H4 (cell line): ENCODE measurements at places on chromosomes 5 and 9.
A peak's percentile ranks its signal among the peaks of the same experiment; 100 is the strongest.

DNA sequence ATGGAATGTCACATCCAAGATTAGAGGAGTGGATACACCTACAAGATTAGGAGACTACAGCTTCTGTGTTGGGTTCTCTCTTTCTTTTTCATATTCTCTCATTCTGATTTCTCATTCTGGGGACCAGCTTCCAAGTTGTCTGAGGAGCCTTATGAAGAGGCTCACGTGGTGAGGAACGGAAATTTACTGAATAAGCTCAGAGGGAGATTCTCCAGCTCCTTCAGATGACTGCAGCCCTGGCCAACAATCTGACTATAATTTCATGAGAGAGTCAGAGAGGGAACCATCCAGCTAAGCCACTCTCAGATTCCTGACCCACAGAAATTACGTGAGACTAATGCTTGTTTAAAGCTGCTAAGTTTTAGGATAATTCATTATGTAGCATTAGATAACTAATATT lies 27.1 kb upstream of the TENT2 start:
- no peak for DNase-seq

DNA sequence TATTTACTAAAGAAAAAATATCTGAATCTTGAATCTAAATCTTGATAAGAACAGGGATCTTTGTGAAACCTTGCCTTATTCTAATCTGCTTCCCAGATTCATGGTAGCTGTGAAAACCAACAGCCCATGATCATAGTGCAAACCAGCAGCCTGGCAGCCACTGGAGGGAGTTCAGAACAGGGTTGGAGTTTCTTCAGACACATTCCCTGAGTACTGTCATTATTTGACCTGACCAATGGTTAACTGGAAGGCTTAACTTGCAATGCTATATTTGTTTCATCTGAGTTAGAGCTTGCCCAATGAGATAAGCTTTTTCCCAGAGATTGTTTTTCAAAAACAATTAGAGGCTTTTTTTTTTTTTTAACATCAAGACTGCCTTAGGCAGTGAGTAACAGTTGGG lies 47.8 kb downstream of the LOX start:
- peak; percentile 63 for DNase-seq

DNA sequence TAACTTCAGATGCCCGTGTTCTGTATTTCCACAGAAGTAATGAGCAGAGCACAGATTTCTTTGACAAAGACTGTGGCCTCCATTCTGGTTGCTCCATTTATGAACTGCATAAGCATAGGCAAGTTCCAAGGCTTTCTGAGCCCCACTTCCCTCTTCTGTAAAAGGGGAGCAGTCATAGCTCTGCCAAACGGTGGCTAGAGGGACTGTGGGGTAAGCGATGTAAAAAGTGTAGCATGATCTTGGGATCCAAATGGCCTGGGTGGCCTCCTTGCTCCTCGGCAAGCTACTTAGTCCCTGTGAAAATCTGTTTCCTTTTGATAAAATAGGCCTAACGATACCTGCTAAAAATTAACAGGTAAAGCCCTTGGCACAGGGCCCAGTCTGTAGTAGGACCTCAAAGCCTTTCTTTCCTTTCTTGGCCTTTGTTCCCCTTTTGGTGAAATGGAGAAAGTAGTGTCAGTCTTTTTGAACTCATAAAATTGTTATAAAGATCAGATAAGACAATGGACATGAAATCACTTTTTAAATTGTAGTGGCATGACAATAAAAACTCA lies 646.6 kb downstream of the ACTL7B start:
- no peak for DNase-seq

GRCh38 chr9:78549711-78550110 lies 252.8 kb downstream of the PSAT1 start:
- DNase-seq: no peak

GRCh38 chr5:134468921-134469400 lies 56.5 kb upstream of the JADE2 start:
- no peak for DNase-seq

GRCh38 chr9:69940674-69941073 lies 103.0 kb upstream of the MAMDC2 start:
- DNase-seq: no peak

GRCh38 chr5:56147659-56148230 lies 85.4 kb downstream of the ANKRD55 start:
- DNase-seq: no peak

DNA sequence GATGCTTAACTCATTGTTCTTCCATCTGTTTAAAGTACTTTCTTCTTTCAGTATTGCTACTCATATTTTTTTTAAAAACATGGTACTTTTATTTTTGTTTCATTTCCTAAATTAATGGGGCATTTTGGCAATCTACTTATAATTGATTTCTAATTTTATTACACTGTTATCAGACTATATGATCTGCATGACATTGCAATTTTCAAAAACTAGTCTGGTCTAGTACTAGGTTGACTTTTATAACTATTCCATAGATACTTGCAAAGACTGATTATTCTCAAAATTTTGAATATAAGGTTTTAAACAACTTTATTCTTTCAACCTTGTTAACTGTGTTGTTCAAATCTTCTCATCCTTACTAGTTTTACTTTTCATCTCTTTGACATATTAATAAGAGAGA lies 63.9 kb upstream of the MVB12B start:
- no peak for DNase-seq

DNA sequence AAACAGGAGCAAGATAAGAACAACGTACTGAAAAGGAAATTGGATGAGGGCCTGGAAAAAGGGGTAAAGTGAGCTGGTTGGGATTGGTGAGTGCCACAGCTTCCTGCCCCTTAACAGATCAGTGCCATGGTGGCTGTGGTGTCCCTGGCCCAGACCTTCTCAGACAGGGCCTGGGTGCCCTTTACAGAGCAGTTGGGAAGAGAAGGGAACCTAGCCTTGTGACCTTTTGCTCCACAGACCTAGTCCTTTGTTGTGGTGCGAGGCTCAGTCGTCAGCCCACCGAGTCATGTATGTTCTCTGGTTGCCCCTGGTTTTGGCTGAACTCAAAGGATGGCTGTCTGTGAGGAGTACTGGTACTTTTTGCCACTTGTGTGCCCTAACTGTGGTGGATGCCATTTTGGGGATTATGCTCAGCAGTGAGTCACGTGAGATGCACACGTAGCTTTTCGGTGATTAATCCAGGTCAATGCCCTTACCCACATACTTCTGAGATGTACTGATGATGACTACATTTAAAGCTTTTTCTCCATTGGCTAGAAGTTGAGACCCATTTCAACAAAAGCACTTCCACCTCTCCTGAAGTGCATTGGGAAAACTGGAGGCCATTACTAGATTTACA lies 48.4 kb downstream of the EXOSC2 start:
- peak; percentile 47 for DNase-seq

GRCh38 chr9:114274217-114274616 lies 48.7 kb upstream of the ORM1 start:
- DNase-seq: no peak

- no peak for DNase-seq
Measured at GRCh38 chr5:178389796-178390195, 157.2 kb upstream of the PHYKPL start.

DNA sequence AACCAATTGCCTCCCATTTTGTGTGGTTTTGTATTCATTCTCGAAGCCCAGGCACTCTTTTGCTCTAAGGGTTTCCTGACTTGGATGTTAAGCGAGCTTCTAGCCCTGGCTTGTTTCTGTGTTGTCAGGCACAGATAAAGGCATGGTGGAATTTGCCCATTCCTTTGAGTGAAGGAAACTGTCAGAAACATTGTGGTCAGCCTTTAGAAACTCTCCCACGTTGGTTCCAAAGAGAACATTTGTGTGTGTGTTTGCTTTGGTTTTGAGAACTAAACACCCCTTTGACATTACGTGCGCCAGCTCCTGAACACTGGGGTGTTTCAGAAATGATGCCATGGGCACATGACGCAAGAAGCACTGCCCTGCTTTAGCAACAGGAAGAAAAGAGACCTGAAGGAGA lies 320.9 kb downstream of the NTRK2 start:
- peak; percentile 74 for DNase-seq

- DNase-seq: no peak
Measured at GRCh38 chr9:130934702-130935647, 4.1 kb downstream of the FIBCD1 start.

- DNase-seq: peak; percentile 88
Measured at GRCh38 chr5:107671742-107672210, 1.0 kb upstream of the EFNA5 start.

DNA sequence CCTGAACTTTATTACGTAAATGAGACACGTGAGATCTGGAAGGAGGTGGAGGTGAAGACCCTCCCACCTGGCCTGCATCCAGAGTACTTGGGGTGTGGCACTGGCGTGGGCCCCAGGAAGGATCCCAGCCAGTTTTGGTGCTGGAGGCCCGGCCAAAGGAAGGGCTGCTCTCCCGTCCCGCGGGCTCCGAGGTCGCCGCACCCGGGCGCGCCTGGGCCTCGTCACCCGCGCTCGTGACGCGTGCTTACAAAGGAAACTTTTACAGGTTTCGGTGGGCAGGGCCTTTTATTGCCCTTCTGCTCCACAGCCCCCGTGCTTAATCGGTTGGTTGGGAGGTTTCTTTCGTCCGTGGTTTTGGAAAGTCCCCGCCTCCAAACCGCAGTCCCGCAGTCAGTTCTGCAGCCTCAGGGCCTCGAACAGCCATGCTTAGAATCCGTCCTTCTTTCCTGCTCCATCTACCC lies 29.2 kb downstream of the CDKN2A start:
- DNase-seq: no peak

DNA sequence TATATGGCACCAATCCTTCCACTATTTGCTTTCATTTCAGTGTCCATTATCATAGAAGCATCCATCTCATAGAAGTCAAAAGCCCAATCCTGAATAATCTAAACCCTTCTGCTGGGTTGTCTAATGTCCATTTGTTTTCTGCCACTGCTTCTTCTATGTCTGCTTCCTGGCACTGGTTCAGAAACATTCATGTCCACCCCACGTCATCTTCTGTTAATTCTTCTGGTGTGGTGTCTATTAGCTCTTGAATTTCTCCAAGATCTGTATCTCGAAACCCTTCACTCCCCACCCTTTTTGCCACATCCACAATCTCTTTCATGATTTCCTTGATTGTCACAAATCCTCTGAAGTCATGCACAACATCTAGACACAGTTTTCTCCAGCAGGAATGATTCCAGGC lies 23.2 kb upstream of the GOLGA1 start:
- no peak for DNase-seq

- DNase-seq: no peak
Measured at GRCh38 chr5:34450338-34450737, 205.8 kb upstream of the RAI14 start.

- DNase-seq: no peak
Measured at GRCh38 chr9:91724609-91725505, 225.2 kb downstream of the ROR2 start.
